Stimulated activated CD4-positive, alpha-beta T cell treated with anti-CD3 and anti-CD28 coated beads, Interleukin-12 subunit alpha, Interleukin-12 subunit beta, amount 100 ng/mL, for 48 hours (primary cell): ENCODE measurements at places on chromosomes 12 and 14.

DNA sequence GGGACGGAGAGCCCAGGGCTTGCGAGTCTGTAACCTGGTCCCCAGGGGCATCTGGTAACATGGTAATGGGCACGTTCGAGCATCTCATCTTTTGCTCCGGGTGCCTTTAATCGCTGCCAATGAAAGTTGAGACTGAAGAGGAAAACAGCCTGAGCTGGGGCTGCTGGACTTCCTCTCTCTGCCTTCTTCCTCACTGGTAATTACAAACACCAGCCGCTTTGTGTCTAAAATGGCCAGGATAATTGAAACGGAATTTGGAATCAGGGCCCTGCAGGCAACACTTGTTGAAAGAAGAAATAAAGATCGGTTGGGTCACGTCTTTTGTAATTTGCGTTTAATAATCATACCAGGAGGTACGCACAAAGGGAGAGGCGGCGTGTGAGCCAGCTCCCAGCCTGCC, 51.5 kb upstream of the GPATCH2L start:
- DNase-seq = no peak

DNA sequence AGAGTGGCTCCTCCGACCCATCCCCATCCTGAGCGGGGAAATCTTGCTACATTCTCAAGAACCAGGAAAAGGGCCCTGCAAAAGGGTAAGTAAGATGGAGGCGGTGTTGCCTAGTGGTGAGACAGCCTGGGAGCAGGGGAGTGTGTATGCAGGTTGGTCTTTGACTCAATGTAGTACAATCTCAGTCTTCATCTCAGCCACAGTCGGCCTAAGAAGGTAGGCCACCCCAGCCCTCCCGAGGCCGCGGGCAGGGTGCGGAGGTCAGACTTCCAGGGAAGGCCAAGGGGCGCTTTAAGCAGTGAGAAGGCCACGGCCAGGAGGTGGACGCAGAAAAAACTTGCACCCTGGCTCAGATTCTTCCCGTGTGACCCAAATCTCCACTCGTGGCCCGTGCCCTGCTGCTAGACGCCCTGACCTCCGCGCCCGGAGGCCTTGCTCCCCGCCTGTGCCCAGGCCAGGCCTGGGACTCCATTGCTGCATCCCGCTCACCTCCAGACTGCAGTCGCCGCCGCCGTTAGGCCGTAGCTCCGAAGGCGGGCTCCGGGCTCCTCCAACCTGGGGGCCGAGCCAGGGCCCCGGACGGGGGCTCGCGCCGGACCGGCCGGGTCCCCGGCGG, 435 bp downstream of the FOXM1 start:
- no peak for DNase-seq

DNA sequence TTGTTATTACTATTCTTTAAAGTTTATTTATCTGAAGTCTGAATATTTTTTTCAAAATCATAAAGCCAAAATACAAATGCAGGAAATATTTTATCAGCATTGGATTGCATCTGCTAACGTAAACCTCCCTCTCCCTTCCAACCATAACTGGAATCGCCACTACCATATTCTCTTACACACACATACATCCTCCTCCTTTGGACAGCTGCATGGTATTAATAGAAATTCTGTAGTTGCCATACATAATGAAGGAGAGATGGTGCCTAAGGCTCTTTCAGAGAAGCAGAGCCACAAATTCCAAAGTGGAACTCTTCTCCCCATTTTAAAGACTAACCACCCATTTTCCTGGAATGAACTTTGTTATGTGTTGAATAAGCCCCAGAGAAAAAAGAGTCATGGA, 352.7 kb downstream of the MDGA2 start:
- no peak for DNase-seq

- DNase-seq = no peak
Observed at GRCh38 chr14:28773861-28774691, 7.5 kb downstream of the FOXG1 start.

GRCh38 chr12:76417116-76417515, 68.9 kb upstream of the BBS10 start:
- DNase-seq = no peak

DNA sequence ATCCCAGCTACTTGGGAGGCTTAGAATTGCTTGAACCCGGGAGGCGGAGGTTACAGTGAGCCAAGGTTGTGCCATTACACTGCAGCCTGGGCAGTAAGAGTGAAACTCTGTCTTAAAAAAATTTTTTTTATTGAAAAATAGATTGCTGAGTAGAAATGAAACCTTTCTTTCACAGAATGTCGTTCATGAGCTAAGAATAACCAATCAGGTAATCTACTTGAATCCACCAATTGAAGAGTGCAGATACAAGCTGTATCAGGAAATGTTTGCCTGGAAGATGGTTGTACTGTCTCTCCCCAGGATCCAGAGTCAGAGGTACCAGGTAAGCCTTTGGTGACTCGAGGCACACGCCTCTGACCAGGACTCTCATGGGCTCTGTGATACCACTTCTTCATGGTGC, 27.0 kb downstream of the DYNC1H1 start:
- DNase-seq = no peak

DNA sequence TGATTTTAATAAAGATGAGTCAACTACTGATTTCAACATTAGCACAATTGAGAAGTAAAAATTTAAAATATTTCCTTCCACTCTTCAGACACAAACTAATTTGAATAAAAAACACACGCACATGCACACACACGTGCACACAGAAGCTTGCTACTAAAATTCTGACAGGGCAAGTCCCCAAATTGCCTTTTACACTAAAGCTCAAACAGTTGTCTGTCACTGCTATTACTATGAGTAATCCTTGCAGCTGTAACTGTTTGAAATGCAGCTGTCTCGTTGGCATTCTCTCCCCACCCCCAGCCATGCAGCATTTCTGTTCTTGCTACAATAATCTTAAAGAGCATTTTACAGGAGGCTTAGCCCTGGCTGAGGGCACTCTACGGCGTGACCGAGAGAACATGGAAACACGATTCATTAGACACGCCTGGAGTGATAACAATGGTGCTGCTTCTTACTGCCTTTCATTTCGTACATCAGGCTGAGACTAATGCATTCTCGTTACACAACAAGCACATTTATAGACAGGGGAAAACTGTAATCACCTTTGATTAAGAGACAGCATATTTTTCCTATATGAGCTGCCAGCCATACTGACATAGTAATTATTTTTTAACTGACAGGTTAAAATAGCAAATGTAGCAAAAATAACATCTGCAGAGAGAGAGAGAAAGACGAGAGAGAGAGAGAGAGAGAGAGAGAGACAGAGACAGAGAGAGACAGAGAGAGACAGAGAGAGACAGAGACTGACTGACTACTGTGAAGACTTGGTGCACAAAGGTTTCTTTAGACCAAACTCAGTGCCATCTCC, 153.8 kb downstream of the MED13L start:
- peak; percentile 3 for DNase-seq

DNA sequence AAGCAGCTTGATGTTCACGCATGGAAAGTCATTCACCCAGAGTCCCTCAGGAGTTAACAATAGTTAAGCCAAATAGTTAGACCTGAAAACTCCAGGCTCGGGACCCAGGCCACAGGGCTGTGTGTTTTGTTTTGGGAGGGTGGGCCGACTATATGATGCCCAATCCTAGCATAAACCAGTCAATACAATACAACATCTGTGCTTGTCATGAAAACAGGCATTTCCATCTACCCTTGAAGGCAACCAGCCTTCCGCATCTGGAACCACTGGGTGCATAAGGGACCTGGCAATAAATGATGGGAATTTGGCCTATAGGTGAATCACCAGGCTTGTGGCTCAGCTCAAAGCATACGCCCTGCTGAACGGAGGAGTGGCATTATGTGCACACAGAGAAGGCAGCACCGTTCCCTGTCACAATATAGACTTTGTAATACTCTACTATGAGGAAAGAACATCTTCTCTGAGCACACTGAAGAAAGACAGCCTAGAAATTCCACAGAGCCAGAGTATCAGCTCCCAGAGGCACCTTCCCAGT, 91.0 kb upstream of the FOXN3 start:
- no peak for DNase-seq

DNA sequence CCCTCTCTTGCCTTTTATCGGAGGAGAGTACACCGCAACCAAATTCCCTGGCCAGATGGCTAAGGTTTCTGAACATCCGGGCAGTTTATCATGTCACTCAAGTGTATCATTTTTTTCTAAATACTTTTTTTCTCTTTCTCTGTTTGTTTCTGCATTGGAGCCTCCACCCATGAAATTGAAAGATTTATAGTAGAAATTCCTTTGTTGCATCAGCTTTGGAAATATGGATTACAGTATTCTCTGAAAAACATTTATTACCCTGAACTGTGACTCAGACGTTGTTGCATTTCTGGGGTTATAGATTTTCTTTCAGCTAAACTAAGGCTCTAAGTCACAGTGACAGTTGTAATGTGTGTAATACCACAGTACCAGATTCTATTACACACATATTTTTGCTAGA, 187.0 kb downstream of the SPTSSA start:
- DNase-seq = no peak

DNA sequence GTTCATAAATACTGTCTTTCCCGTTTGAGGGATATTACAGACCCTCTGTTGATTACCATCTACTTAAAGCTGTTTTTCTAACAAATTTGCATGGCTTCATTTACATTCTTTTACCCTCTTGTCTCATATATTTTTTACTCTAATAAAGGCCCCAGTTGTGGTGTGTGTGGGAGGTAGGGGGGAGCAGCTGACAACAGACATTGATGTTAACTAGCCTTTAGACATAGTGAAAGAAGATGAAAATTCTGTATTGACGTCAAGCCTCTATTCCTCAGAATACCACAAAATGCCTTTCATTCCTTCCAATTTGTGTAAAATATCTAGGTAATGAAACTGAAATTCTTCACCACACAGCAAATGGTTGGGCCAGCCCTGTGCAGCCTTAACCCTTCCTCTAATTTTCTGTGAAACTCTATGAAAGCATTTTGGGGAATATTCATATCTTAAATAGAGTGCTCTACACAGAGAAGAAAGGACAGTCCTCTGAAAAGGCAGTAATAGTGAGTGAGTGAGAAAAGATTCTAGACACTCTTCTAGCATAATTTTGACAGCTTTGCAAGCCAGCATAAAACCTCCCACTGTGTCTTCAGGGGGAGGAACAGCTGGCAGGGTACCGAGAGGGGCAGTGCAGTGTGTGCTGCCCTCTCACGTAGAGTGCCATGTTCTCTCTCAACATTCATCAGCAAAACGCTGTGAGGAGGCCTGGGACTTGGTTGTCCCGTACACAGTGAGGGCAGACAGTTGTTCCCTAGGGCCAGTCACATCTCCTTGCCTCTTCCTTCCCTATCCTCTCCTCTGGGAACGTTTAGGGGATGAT, 20.1 kb upstream of the CERS5 start:
- DNase-seq = peak; percentile 42

DNA sequence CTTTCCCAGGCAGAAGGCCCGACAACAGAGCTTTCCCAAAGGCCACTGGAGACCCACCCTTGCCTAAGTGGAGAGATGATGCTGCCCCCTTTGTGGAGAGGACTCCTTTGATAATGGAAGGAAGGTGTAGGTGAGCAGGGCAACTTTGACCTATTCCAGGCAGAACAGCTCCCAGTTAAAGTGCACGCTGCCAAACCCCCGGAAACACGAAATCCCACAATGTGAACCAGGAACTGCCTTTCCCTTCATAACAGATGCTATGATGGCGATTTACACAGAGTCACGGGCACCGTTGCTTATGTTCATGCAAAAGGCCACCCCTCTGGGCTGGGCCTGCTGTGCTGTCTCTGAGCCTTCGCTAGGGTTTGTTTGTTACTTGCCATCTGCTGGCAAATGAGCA, 34.6 kb downstream of the PRIMA1 start:
- no peak for DNase-seq

DNA sequence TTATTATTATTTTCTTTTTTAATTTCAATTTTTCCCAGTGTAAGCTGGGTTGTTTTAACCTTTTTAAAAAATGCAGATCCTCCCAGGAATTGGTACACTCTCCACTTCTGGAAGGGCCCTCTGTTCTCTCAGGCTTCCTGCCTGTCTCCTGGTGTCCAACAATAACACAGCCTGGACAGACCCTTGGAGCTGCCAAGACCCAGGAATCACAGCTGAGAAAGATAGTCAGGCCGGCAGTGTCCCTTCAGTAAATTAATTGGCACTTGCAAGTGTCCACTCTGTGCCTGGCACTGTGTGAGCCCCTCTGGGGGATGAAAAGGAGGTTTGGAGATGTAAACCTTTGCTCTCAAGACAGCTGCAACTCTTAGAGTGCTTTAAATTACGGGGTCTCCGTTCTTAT, 113.3 kb downstream of the SMOC1 start:
- DNase-seq = no peak

GRCh38 chr14:39322807-39323206, 89.1 kb downstream of the MIA2 start:
- DNase-seq = no peak

DNA sequence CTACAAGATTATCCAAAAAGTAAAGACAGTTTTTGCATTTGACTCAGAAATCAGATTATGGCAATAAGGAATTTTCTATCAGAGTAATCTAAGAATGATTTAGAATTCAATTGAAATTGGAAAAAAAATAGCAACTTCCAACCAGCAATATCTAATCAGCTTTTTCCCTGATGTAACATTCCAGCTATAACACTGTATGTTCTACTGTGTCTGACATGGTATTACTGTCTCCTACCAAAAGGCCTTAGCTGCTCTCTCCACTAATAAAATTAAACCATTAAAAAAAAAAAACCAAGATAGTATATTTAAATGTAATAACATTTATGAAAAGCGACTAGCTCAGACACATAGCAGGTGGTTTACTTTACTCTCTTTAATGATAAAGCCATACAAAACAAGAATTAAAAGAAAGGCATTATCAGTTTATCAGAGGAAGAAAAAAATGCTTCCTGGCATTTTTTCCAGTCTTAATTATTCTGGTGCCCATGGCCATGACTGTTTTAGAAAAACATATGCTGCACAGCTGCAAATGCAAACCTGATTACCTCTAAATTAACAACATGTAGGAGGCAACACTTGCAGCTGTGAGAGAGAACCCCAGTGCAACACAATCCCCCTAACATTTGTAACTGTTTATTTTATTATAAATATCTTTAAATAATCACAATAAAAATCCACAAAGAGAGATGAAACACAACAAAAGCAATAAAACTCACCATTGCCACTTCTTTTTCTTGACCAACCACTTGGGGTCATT, 28.8 kb downstream of the PHLDA1 start:
- DNase-seq = no peak

- DNase-seq = no peak
Observed at GRCh38 chr14:54189748-54190354, 207.0 kb upstream of the CDKN3 start.

DNA sequence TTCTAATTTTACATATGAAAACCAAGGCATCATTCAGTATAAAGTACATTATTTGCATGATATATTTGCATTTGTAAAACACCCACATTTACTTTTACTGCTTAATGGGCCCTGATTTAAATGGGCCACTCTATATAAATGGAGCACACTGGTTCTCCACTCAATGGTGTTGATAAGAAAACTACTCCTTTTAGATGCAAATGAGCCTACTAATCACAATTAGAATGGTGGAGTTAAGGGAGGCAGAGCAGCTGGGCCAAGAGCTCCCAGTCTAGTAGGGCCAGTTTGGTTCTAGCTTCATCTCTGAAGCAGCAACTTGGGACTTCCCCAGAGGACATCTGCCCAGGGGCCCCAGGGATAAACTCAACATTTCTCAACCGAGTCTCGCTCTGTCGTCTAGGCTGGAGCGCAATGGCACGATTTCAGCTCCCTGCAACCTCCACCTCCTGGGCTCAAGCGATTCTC, 120.7 kb downstream of the FOXN3 start:
- no peak for DNase-seq
